ENCODE measurements at places on chromosomes 5 and 9.

- no peak for DNase-seq
Measured at GRCh38 chr9:84301851-84302250, 38.7 kb downstream of the SLC28A3 start.

DNA sequence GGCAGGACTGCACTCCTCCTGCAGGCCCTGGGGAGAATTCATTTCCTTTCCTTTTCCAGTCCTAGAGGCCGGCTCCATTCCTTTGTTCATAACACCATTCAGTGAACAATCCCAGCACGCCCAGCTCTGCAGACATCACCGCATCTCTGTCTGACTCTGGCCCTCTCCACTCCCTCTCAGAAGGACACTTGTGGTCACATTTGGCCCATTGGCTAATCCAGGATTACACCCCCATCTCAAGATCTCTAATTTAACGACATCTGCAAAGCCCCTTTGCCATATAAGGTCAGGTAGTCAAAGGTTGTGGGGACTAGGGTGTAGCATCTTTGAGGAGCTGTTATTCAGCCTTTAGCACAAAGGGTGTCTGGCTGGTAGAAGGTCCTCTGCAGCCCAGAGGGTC is 185.0 kb upstream of the DAP start:
- no peak for DNase-seq

DNA sequence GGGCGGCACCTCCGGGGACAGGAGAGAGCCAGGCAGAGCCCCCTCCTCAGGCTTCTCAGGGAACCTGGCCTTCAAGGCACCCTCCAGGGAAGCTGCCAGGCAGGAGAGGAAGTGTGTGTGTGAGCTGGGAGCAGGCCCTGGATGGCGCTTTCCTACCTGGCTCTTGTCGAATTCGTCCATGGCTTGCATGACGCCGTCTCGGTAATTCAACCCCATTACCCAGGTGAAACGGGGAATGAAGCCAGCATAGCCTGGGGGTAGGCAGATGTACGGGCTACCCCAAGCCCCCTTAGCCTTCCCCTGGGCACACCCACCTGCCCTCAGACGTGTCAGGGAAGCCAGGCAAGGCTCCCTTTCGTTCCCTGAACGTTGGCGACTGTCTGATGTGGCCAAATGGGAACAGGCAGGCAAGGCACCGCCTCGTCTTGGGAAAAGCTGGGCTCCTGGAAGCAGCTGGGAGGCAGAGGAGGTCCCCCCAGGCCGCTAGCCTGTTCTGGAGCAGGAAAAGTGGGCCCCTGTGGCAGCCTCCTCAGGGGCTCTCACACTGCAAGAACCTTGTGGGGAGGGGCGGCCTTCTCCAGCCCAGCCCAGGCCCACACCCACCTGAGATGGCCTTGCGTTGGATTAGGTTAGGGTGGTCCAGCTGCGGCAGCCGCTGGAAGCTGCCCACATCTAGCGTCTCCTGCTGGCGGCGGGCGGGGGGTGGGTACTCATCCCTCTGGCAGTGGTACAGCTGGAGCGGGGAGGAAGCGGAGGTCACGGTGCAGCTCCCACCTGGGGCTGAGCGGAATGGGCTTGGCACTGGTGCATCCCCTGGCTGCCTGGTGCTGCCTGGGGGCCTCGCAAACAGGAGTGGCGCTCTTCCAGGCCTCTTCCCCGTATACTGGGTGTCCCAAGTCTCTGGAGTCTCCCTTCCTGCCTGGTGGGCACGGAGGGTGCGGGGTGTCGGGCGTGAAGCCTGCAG is 3.7 kb downstream of the TUBB4B start:
- DNase-seq, result no peak

GRCh38 chr5:137607771-137608170 is 108.6 kb upstream of the SPOCK1 start:
- no peak for DNase-seq

DNA sequence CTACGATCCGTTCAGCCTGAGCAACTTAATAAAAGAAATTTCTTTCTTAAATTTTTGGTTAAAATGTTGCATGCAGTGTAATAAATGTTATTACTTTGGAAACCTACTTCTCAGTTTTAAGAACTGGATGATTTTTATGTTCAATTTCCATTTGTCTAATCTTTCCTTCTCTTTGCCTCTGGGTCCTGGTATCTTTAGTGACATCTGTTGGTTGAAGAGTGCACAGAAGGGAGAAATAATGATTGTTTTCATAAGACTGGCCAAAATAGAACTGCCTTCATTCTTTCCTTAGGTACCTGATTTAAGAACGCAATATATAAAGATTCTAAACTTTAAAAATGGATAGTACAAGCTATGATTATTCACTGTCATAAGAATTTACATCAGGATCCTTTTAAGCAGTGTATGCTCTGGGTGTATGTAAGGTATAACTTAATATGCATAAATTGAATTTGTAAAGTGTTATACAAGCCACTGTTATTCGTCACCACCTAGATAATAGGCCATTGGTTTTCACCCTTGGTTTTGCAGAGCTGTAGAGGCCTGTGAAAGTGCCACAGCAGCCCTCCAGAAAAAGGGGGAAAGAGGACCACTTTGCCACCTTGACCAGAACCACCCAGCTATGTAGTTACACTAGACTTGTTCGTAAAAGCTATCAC is 82.8 kb upstream of the TLX3 start:
- DNase-seq, result no peak
